ENCODE measurements at places on chromosomes 13 and 19.

- no peak for DNase-seq
Observed at GRCh38 chr19:11401808-11402543, 17.1 kb downstream of the RGL3 start.

DNA sequence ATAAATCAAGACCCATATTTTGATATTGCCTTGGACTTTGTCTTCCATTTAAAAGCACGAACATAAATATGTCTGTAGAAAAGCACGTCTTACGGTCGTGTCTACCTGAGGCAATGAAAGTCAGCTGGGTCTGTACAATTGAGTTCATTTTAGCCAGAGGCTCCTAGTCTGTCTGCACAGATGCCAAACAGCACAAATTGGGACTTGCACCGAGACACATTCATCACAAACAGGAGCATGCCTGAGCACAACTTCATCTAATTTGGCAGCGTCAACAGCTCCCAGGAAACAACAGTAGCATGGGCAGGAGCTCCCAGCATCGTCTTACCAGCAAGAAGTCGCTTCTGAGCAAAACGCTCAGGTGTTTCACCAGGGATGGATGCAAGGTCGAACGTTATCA is 687.0 kb downstream of the EFNB2 start:
- no peak for DNase-seq

DNA sequence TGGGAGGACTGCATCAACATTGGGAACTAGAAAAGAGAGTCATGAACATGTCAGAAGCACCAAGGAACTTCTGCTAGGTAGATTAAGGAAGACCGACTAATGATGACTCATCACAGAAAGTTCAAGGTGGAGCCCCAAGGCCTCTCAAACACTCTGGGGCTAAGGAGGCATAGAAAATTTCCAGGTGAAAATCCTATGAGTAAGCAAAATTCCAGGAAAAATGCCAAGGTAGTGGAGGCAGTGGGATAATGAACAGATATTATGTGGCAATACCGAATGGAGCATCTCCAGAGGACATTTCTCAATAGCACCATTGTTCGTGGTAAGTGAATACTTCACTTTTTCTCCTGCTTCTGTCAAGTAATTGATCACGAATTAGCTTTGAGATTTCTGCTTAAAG is 336.5 kb downstream of the MZT1 start:
- DNase-seq, result no peak

GRCh38 chr19:41455936-41456335 is 13.0 kb downstream of the ERICH4 start:
- DNase-seq, result no peak

GRCh38 chr13:50375792-50376191 is 360.5 kb downstream of the KCNRG start:
- no peak for DNase-seq

GRCh38 chr13:84137292-84137691 is 255.0 kb upstream of the SLITRK1 start:
- DNase-seq, result no peak

GRCh38 chr19:10104665-10105508 is 1.3 kb upstream of the PPAN start:
- DNase-seq, result peak; percentile 35

Data from activated B cell treated with CpG ODN at 0.5 μM for 24 hours (primary cell).